AG08396 (cell line): ENCODE measurements at places on chromosomes 12 and 14.
A peak's percentile ranks its signal among the peaks of the same experiment; 100 is the strongest.

DNA sequence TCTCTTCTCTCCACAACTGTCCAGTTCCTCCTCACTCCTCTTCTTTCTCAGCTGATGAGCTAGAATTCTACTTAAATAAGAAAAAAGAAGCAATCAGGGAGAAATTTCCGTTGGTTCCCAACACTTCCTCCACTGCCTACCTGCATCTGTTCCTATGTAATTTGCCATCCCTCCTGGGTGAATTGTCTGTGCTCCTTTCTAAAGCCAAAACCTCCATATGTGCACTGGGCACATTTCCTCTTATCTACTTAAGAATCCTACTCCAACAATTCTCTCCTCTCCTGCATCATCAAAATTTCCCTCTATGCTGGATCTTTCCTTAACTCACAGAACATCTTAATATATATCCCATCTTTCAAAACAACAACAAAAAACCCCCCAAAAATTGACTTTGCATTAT, 35.2 kb downstream of the GPR65 start:
- no peak for DNase-seq

DNA sequence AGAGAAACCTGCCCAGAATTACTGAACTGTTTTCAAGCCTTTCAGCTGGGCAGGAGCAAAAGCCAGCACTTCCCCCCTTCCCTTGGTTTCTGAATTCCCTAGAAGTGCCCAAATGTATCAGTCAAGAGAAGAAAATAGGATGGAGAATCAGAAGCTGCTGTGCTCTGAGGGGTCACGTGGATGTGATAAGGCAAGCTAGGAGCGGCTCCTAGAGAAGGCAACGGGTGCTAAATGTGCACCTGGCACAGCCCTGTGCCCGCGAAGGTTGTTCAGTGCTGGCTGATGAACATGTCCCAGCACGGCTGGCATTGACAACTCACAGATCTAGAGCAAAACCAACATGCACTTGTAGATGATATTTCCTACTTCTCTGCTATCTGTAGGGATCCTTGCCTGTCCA, 8.3 kb downstream of the EMG1 start:
- no peak for DNase-seq

DNA sequence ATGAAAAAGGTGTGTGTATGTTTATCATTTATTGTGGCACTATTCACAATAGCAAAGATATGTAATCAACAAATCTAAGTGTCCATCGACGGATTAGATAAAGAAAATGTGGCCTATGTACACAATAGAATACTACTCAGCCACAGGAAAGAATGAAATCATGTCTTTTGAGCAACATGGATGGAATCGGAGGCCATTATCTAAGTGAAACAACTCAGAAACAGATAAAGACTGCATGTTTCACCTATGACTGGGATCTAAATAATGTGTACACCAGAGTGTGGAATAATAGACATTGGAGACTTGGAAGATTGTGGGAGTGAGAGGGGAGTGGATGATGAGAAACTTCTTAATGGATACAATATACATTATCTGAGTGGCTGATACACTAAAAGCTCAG, 44.0 kb downstream of the CCER1 start:
- no peak for DNase-seq

GRCh38 chr14:68568907-68569897, 223.7 kb downstream of the ZFP36L1 start:
- DNase-seq, result no peak

DNA sequence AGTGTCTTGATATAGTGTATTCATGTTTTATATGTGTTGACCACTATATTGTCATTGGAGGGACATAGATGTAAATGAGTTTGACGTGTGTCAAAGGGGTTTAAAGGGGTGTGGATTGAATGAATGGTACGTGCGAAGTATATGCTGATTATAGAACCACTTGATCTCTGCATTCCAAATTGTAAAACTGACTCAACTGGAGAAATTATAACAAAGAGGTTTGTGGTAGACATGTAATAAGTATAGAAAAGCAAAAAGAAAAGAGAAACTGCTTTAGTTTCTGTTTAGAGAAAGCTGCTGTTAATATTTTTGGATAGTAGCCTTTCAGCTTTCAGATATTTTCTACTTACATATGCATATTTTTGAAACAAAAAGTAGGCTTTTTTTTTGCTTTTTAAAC, 8.9 kb upstream of the MYRFL start:
- no peak for DNase-seq

GRCh38 chr12:56377310-56377988, 14.8 kb upstream of the APOF start:
- peak; percentile 20 for DNase-seq

DNA sequence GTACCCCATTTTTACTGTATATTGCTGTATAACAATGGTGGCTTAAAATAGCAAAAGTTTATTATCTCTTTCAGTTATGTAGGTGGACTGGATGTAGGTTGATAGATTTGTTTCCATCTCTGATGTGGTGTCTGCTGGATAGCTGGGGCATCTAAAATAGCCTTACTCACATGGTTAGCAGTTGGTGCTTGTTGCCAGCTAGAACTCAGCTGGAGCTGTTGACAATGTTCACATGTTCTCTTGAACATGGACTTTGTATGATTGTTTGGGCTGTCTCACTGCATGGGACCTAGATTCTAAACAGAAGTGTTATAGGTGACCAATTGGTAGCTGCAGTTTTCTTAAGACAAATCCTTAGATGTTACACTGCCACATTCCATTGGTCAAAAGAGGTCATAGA, 126.9 kb downstream of the GPHN start:
- no peak for DNase-seq

- DNase-seq, result no peak
These were observed 364.9 kb upstream of the GARIN6 start for GRCh38 chr12:99282624-99283023.

- DNase-seq, result no peak
These were observed 126.5 kb upstream of the CCND2 start for GRCh38 chr12:4147031-4147481.

GRCh38 chr14:72515779-72516770, 377.8 kb downstream of the DPF3 start:
- no peak for DNase-seq

- peak; percentile 33 for DNase-seq
These were observed 763.9 kb downstream of the NRXN3 start for GRCh38 chr14:78933948-78934524.

GRCh38 chr12:26340649-26341048, 145.3 kb downstream of the SSPN start:
- DNase-seq, result no peak

GRCh38 chr14:103311171-103311997, 22.7 kb upstream of the EIF5 start:
- DNase-seq, result no peak

- DNase-seq, result no peak
These were observed at the start of gene TMEM233 for GRCh38 chr12:119593578-119594398. TMEM233 (plus strand) TSS chr12:119593774; CDS start chr12:119593849, 75 bp downstream.

DNA sequence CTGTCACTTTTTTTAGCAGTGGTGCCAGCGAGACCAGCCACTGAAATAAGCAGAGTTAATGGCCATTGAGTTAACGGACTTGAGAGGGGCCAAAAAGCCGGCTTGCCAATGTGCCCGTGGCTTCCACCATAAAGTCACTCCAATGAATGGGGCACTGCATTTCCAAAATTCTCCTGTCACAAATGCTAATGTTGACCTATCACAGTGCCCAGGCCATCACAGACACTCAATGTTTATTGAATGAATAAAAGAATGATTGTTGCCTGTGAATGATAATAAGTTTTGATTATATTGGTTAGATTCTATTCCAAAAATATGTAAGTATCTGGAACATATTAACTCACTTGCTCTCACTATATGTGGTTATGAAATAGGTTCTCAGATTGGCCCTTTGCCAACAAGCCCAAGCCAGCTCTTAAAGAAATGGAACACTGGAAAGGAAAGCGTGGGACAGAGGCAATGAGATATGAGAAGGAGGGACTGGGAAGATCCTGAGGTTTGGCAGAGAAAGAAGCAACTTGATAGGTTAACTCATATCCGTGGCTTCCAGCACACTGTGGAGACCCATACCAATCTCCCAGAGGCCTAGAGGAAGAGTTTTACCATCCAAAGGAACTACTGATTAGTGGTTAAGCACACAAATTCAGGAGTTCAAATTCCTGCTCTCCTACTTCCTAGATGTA, 108.7 kb downstream of the BTG1 start:
- no peak for DNase-seq

- DNase-seq, result no peak
These were observed 4.2 kb downstream of the ATP2B1 start for GRCh38 chr12:89704457-89704856.

DNA sequence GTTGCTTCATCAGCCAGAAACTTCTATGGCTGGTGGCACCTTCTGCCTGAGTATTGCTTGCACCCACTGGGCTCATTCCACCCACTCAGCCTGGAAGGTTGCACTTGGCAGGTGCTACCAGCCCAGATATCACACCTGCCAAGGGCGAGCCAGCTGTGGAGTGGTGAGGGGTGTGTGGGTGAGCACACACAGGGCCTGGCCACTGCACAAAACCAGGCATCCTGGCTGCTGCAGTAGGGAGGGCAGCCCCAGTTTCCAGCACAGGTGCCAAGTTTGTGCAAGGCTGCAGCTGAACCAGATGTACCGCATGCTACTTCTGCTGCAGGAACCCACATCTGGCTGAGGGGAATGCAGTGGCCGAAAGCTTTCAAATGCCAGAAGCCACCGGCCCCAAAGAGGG, 1147.8 kb downstream of the FSCB start:
- DNase-seq, result no peak

DNA sequence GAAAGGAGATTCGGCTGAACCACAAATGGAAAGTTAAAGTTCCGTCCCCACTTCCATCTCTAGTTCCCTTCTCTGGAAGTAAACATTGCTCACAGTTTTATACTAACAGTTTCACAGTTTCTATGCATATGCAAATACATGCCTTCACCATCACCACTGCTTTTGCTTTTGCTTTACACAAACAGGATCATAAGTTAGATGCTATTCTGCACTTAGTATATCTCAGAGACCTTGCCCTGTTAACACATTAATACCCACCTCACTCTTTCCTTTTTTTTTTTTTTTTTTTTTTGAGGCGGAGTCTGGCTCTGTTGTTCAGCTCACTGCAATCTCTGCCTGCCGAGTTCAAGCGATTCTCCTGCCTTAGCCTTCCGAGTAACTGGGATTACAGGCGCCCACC, 890 bp downstream of the TEP1 start:
- no peak for DNase-seq

GRCh38 chr14:64391113-64391725, 3.1 kb downstream of the MTHFD1 start:
- DNase-seq, result no peak

DNA sequence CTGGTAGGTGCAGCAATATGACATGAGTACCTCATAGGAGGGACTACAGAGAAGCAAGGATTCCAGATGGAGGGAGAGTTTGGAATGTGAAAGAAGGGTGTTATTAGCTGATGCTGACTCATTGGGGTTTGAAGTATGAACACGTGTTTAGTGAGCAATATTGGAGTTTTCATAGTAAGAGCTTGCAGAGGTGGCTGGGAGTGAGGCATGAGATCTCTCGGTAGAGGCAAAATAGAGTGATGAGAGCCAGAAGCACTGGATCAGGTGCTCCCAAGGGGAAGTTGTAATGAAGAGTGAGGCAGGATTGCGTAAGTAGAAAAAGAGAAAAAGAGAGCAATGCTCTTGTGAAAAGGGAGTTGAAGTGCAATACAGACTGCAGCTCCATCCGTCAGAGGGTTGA, 42.1 kb downstream of the MGST1 start:
- peak; percentile 16 for DNase-seq

DNA sequence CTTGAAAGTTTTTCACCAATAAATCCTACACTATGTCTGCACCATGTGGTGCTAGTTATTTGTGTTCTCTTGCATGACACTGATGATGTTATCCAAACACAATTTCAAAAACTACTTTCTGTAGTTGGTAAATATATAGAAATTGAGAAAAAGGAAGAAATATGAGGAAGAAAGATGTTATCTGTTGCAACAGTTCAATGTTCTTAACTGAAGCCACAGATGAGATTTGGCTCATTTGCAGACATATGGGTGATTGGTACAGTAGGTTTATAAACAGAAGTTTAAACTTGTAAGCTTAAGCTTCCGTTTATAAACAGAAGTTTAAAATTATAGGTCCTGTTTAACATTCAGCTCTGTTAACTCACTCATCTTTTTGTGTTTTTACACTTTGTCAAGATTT, at the start of gene CLEC12A:
Gene CLEC12A, plus strand, starts transcription at position 229 of the 400 bp plus-strand sequence. CDS start 188 bp downstream, outside the sequence.
- no peak for DNase-seq

DNA sequence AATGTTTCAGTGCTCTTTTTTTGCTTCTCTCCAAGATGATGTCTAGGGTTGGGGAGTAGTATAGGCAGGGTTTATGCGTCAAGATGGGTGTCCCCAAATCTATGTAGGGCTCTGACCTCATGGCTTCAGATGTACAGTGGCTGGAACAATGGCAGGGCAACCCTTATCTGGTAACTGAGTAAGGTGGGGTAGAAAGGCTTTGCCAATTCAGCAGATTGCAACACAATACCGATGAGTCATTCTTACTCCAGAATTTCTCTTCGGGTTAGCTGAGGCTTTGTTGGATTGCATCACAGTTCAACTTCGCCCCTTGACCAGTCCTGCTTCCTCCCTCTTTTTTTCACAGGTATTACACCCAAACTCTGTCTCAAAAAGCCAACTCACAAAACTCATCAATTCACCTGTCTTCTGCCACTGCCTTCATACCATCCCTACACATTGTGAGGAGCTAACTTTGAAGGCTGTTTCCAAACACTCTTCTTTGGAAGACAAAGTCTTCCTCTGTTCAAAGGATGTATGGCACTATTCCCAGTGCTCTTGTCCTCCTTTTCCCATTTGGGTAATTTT, 190.2 kb upstream of the CNOT2 start:
- peak; percentile 21 for DNase-seq

DNA sequence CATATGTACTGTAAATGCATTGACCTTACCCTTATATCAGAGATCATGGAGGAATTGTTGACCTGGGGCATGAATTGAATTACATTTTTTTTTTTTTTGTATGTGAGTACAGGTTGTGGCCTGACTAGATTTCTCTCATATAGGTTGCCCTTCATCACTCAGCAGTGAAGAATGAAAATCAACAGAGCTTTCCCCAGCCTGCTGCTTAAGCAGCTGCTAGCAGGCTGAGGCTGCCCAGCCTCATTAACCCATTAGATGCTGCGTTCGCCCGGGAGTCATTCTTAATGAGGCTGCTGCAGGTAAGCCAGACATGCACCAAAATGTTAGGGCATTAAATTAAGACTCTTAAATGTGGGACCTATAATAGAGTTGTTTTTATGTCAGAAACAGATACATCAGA, 236.0 kb downstream of the ETNK1 start:
- DNase-seq, result no peak

DNA sequence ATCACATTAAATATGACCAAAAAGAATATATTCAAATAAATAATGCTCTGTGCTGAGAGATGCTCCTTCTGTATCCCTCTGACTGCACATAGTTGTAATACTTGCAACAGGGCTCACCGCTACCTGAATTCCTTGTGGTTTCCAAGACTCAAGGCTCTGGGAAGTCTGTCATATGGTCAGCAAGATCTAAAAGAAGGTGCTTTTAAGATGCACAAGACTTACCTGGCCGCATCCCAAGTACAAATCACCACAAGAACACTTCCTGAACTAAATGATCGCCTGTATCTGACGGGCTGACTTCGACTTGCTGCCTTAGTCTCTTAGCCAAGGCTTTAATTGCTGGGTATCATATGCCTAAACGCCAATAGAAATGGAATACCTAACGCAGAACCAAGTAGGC, 67.2 kb downstream of the HECTD4 start:
- DNase-seq, result peak; percentile 20
